ENCODE measurements at places on chromosomes 1 and 21. TPM values are rescaled to one million over a fixed set of nuclear protein-coding genes. Genes with fewer than 3 reads are reported as not detected.
A peak's percentile ranks its signal among the peaks of the same experiment; 100 is the strongest.

The HFM1 gene
- 1.6 TPM for total RNA-seq

The CYP4A22 gene
- not detected for total RNA-seq

The TAF13 gene
- total RNA-seq, result 44.6 TPM

The FMO5 gene
- total RNA-seq, result 3.6 TPM

The C1QTNF12 gene
- 5.7 TPM for total RNA-seq

The USP48 gene
- total RNA-seq, result 47.1 TPM

The OPRD1 gene
- 1.8 TPM for total RNA-seq

The C1orf226 gene
- total RNA-seq, result 8.2 TPM

The OR2T11 gene
- not detected for total RNA-seq

The TINAGL1 gene
- 62.9 TPM for total RNA-seq

The FNBP1L gene
- 26.3 TPM for total RNA-seq

The AGMAT gene
- total RNA-seq, result not detected

The FCER1G gene
- 14.4 TPM for total RNA-seq

The TMEM81 gene
- 2.3 TPM for total RNA-seq

- DNase-seq, result no peak
Measured at GRCh38 chr1:9551984-9552383, 12.7 kb downstream of the SLC25A33 start.

DNA sequence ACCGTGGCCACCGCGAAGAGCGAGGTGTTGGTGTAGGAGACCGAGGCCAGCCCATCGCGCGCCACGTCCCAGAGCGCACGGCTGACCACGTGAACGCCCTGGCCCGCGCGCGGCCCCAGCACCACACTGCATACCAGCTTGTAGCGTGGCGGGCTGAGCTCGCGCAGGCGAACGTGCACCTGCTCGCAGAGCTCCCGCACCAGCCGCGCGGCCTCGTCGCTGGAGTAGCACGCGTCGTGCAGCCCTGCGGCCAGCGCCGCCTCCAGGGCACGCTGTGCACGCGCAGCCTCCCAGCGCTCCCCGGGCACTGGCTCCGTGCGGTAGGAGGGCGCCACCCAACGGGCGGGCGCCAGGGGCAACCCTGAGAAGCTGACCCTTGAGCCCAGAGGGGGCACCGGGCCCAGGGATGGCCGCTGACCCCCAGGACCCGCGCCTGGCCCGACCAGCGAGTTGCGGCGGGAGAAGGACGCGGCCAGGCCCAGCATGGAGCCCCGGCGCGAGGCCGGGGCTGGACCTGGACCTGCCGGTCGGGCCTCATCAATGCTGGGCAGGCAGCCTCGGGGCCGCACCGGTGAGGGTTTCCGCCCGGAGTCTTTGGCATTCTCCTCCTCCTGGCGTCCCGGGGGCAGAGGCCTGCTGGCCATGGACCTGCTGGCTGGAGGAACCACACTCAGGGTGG, 987 bp downstream of the DYNLT4 start:
- DNase-seq, result peak; percentile 70

- no peak for DNase-seq
Measured at GRCh38 chr1:230728710-230729392, 14.9 kb upstream of the AGT start.

- no peak for DNase-seq
Measured at GRCh38 chr1:231679109-231679508, 52.5 kb downstream of the DISC1 start.

- DNase-seq, result no peak
Measured at GRCh38 chr1:180778782-180779398, 133.8 kb upstream of the KIAA1614 start.

DNA sequence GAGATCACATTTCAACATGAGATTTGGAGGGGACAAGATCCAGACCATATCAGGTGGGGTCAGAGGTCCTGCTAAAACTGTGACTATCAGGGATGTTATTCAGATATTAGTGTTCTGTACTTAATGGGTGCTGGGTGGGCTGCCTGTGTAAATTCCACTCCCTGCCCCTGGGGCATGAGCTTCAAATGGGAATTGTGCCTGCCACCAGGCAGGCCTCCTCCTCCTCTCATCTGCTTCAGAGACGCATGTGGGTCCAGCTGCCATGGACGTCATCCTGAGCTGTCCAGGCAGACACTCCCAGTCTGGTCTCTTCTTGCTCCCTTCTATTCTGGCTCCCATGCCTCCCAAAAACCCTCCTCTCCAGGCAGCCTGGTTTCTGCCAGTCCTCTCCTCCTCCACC, 10.4 kb downstream of the QSOX1 start:
- peak; percentile 39 for DNase-seq

GRCh38 chr1:183844806-183845205, 39.9 kb downstream of the RGL1 start:
- no peak for DNase-seq

DNA sequence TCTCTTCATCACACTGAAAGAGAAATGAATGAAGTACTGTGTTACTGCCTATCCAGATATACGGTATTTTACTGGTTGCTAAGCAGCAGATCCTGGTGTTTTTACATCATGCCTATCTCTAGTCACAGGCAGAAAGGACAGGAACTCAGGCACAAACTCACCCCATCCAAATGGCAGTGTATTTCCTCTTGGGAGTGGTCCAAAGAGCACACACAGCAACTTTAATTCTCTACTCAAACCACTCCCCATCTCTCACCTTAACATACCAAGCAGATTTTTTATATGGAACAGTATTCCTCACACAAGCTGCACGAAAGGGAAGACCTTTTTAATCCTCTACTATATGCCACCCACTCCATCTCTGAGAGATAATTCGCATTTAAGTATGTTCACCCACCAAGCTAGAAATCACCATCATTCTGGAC, 27.3 kb downstream of the EIF4G3 start:
- no peak for DNase-seq

- no peak for DNase-seq
Measured at GRCh38 chr21:25913479-25913878, 178.7 kb downstream of the GABPA start.

DNA sequence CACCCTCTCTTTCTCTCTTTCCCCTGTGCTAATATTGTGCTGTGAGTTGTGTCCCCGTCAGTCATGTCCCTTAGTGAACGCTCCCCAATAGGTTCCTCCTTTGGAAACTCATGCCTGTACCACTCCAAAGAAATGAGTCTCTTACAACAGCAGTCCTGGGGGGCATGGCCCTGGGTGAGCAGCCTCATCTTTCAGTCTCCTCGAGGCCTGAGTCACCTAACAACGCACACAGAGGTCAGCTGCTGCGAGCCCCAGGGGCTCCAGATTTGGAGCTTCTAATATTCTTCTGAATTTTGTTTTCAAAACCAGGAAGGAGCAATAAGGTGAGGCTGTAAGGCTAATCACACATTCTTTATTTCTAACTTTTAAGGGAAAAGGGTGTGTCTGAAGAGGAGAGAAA, 30.5 kb upstream of the ZBTB8A start:
- no peak for DNase-seq

DNA sequence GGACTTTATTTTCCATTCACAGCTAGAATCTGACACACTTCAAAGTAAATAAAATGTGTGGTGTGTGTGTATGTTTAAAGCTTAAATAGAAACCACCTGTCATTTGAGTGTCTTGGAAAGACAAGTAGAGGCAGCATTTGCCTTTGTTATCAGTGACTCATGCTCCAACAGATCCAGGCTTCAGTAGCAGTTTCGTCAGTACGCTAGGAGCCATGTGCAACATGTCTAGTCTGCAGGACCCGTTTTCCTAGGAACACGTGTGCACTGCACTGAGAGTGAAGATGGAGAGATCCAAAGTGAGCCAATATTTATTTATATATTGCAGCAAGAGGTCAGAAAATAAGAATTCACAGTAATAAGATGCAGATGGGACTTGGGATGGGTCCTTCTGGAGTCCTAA, 41.8 kb downstream of the SGIP1 start:
- DNase-seq, result peak; percentile 67

- no peak for DNase-seq
Measured at GRCh38 chr1:231973830-231974229, 347.2 kb downstream of the DISC1 start.

DNA sequence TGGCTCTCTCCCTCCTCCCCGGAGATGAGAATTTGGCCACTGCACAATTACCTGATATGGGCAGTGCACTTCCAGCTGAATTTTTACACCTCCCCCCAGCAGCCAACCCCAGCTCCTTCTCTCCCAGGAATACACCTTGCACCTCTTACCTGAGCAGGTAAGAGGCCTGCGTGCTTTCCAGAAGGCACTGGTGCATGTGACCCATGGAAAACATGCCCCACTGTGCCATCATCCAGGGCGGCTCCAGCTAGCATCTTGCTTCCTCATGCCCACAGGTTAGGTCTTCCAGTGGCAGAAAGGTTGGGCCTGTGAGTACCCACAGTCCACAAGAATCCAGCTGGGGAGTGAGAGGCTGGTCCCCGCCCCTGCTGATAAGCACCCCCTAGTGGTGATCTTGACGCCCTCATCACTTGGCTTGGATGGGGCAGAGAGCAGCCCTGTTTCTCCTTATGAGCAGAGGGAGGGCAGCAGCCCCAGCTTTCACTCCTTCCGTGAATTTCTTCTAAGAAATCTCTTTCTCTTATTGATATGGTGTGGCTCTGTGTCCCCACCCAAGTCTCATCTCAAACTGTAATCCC, 57.8 kb downstream of the EDARADD start:
- no peak for DNase-seq

DNA sequence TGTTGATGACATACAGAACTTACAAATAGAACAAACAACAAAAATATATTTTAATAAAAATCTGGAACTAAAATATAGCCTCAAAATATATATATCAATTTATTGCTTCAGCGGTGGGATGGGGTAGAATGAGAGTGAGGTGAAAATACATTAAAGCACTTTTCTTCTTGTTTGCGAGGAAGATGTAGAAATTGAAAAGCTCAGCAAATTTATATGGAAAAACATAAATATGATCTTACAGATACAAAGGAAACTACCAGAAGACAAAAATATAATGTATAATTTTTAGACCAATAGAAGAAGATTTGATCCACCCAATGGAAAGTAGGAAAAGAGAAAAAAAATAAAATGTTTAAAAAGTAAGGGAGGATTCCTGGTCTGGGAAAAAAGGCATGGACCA, 372.2 kb downstream of the DISC1 start:
- no peak for DNase-seq

DNA sequence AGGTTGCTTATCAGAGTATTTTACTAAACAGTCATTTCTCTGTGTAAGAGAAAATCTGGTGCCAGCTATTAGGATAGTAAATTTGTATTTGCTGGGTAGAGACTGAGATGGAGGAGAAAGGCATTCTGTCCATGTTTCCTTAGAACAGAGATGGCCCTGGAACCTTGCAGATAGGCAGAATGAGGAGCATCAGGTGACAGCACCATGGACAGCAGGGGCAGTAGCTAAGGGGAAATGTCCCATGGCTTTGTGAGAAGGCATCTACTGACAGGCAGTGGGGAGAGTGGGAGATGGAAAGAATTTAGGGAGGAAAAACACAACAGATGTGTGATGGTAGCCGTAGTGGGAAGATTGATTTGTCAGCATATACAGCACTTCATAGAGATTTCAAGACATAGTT, 105.0 kb downstream of the PRRX1 start:
- DNase-seq, result no peak

- peak; percentile 94 for DNase-seq
Measured at GRCh38 chr1:7667625-7668218, 103.4 kb upstream of the VAMP3 start.

GRCh38 chr1:20728371-20729154, 3.9 kb downstream of the SH2D5 start:
- no peak for DNase-seq

DNA sequence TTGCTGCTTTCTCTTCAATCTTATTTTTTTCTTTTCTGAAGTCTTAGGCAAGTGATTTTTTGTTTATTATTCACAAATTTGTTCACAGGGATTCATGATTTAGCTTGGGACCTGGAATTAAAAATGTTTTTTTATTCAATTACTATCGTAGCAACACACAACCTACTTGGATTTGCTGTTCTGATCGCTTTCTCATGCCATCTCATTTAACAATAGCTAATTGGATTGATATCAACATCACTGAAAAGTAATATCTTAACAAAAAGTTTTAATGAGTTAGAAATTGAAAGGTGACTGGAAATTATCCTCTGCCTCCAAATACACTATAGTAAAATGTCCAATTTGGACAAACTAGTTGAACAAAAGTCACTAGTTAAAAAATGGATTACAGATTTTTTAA, 32.4 kb downstream of the MAP3K21 start:
- no peak for DNase-seq

GRCh38 chr1:43565600-43566360, 35.1 kb downstream of the PTPRF start:
- DNase-seq, result peak; percentile 74

GRCh38 chr1:24536391-24536840, 19.5 kb upstream of the NCMAP start:
- DNase-seq, result no peak

DNA sequence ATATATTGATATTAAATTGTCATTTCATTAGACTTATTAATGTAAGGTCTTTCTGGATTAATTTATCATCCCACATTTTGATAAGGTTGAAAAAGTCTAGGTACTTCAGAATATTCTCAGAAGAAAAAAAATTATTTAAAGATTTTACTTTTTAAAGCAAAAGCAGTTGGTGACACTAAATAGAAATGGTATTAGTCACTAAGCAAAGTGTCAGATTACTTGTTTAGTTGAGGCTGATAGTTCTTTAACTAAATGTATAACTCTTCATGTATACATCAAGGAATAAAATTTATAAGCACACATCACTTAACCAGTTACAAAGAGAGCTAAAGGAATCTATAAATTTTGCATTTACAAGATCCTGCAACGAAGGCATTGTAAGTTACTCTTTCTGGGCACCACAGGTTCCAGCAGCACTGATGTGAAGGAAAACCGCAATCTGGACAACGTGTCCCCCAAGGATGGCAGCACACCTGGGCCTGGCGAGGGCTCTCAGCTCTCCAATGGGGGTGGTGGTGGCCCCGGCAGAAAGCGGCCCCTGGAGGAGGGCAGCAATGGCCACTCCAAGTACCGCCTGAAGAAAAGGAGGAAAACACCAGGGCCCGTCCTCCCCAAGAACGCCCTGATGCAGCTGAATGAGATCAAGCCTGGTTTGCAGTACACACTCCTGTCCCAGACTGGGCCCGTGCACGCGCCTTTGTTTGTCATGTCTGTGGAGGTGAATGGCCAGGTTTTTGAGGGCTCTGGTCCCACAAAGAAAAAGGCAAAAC, 101.1 kb downstream of the ADARB1 start:
- DNase-seq, result no peak

DNA sequence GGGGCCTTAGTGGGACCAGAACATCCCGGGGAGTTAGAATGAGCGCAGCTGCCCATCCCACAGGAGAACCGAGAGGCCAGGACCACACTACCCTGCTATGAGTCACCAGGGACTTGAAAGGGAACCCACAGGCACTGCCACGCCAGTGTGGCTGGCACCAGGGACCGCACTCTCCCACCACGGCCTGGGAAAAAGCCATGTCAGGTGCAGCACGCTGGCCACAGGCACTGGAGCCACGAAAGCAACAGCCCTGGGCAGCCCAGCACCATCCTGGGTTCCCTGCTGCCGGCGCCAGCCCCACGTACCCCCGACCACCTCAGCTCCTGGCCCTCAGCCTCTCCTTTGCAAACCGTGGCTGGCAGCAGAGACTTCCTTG, 14.1 kb upstream of the TMEM240 start:
- DNase-seq, result no peak

Data from sigmoid colon (tissue), 7 donors.